Right atrium auricular region (tissue), 2 donors: ENCODE measurements at places on chromosomes 1 and 21. TPM values are rescaled to one million over a fixed set of nuclear protein-coding genes. Genes with fewer than 3 reads are reported as not detected.

GRCh38 chr1:186188004-186188539 lies 187.0 kb downstream of the TPR start:
- DNase-seq: no peak

GRCh38 chr1:89602871-89603404 lies 30.0 kb upstream of the LRRC8C start:
- DNase-seq: no peak

DNA sequence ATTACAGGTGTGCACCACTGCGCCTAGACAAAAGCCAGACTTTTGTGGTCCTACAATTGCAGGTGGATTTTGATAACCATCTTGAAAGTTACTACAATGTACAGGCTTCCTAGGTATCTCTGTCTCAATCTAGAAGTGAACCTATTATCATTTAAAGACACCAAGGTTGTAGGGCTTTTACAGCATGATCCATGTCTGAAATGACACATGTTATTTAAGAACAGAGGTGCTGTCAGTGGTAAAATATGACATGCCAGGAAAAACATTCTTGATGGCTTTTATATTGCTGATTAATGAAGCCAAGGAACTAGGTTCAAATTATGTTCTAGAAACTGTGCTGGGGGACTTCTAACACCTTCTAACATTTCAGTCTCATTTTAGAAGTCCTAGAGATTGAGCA lies 253.1 kb downstream of the SDCCAG8 start:
- no peak for DNase-seq

The NMNAT1 gene
- 13.9 TPM for total RNA-seq

The PLA2G2C gene
- not detected for total RNA-seq

DNA sequence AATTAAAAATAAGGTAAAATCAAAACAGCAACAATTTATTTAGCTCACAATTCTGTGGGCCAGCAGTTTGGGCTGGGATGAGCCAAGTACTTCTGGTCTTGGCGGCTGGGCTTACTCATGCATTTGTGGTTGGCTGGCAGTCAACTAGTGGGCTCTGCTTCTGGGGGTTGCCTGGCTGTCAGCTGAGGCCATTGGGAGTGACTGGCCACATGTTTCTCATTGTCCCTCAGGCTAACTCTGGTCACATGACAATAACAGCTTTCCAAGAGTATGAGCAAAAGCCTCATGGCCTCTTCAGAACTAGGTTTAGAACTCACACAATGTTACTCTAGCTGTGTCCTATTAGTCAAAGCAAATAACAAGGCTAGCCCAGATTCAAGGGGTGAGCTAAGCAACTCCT lies 15.6 kb upstream of the CHIA start:
- peak; percentile 75 for DNase-seq

The RIPPLY3 gene
- total RNA-seq: not detected

GRCh38 chr1:151197863-151198253 lies 494 bp upstream of the PIP5K1A start:
- DNase-seq: no peak

GRCh38 chr1:45002650-45003645 lies 8.2 kb downstream of the HECTD3 start:
- DNase-seq: no peak

GRCh38 chr1:15579683-15580047 lies 5.2 kb downstream of the AGMAT start:
- no peak for DNase-seq

The C1orf210 gene
- total RNA-seq: not detected

- DNase-seq: no peak
Observed at GRCh38 chr1:94912263-94913184, 14.4 kb downstream of the CNN3 start.

The PODN gene
- total RNA-seq: 47.2 TPM

The OR2M3 gene
- not detected for total RNA-seq

The KRTAP10-12 gene
- total RNA-seq: not detected

- no peak for DNase-seq
Observed at GRCh38 chr1:205077934-205078311, 6.3 kb downstream of the TMEM81 start.
